ENCODE measurements at places on chromosomes 7 and 10.

- no peak for DNase-seq
These were observed 55.1 kb upstream of the ZEB1 start for GRCh38 chr10:31263903-31264302.

GRCh38 chr7:106947244-106947728 is 82.2 kb downstream of the PIK3CG start:
- peak; percentile 47 for DNase-seq

DNA sequence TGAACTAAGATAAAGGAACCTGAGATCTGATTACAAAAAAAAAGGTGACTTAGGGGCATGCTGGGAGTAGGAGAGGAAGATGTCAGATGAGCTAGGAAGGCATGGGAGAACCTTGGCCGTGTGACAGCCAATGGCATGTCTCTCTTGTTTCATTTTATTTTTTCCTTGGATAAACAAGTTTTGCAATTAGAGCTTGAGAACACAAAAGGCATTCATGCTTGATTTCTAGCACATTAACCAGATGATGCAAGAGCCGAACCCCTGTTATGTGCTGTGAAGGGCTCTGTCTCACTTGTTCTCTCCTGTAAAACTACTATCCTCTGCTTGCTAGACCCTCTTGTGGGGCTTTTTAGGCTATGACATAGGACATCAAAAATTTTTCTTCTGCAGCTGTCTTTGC is 134.3 kb upstream of the ASAH2 start:
- DNase-seq = peak; percentile 85

DNA sequence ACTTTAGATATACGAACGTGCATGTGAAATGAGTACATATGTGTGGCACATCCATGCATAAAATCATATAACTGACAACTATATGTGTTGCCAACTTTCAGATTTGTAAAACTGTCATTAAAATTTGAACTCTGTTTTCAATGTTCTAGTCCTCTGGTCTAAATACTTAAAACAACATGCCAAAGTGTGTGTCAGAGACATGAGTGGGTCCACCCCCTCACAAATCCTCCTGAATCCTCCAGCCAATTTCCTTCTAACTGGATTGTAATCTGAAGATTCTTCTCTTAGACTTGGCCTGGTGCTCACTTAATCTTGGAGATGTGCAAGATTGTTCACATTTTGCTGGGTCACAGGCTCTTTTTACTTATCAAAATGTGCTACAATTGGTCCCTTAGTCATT is 184.1 kb downstream of the RELN start:
- DNase-seq = no peak

- DNase-seq = no peak
These were observed 28.1 kb downstream of the LRGUK start for GRCh38 chr7:134155206-134155605.

DNA sequence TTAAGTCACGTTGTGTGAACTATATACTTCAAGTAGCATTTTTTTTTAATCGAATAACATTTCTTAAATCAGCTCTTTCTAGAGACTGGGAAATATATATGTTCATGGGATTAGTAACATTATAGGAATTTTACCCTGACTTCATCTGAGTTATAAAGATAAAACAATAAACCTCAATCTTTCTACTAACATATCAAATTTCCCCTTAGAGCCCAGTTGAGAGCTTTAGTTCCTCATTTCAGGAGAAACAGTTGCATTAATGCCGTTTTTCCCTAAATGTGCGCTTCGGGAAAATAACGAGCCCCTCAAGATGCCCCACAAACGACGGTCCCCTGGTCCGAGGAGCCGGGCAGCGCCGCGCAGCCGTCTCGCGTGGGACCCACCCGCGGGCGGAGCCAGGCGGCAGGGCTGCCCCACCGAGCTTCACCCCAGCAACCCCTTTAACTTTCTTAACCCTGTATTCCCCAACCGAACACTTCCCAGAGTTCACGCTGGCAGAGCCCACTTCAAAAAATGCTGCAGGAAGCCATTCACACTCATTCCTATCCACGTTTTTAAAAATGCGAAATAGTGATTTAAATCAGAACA is 152.5 kb upstream of the YAE1 start:
- DNase-seq = no peak

DNA sequence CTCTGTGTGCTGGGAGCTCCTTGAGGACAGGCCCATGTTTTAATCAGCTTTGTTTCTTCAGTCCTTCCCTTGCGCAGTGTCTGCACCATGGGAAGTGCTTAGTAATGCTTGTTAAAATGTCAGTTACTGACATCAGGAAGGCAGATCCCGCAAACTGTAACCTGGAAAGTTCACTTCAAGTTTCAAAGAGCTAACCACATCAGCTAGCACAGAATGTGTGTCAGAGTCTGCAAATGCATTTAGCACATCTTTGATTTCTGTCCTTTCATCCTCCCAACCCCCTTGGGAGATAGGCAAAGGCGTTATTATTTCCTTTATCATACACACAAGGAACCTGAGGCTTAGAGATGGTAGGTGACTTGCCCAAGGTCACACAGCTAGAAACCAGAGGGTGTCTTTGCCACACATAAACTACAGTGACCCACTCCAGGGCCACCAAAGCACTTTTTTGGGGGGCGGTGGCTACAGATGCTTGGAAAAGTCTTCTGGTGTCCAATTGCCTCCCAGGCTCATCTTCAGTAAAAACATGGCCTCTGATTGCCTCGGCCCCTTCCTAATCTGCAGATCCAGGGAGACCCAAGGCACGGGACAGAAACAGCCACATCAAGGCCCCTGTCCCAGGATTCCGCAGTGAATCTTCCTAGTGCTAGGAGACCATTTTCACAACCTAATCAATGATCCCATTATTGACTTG is 116.2 kb upstream of the GPR26 start:
- DNase-seq = no peak

DNA sequence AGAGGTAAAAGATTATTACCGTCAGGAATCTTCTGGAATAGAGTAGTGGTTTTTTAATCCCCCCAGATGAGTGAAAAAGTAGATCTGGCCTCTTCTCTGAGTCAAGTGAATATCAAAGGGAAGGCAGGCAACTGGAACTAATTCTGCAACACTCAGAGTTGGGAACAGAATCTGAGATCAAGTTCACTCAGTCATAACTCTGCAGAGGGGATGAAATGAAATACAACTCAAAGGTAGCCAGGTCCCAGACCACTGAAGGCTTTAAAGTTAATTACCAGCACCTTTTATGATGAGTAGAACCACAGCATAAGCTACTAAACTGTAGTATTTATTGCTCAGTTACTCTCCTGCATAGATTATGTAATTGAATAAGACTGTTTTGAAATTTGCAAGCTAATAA is 455.6 kb upstream of the AKR1E2 start:
- no peak for DNase-seq

DNA sequence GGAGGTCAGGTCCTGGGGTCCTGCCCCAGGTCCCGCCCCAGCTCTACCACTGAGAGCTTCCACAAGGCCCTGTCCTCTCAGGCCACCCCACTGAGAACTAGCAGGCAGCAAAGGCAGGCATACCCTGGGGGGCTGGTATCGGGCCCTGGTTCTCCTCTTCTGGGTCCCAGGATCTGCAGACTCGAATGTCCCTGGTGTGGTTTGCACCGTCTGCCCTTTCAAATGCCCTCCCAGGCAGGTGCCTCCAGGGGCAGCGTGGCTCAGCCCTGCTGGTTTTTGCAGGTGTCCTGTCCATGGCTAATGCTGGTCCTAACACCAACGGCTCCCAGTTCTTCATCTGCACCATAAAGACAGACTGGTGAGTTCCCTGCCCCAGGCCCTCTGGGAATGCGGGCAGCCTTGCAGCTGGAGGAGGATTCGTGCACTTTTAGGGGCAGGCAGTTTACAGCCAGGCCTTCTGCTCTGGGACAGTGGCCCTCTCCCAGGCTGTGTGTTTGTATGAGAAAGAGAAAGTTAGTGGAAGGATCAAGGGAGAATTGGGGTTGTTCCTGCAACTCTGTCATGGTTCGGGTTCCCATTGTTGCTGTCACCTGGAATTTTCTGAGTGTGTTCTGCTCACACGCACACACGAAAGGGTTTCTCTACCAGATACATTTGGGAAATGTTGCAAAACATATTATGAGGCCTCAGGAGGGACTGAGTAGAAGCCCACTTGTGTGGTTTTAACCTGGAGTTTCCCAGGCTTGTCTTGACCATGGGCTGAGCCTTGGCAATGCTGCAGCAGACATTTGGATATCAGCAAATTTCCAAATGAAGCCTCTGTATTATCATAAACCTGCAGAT is 5.0 kb downstream of the PPIF start:
- DNase-seq = no peak

GRCh38 chr7:140876519-140877248 is 48.0 kb downstream of the BRAF start:
- DNase-seq = no peak

- no peak for DNase-seq
These were observed 24.8 kb upstream of the DLD start for GRCh38 chr7:107865956-107866775.

- no peak for DNase-seq
These were observed 9.8 kb downstream of the MTG1 start for GRCh38 chr10:133403784-133404183.

DNA sequence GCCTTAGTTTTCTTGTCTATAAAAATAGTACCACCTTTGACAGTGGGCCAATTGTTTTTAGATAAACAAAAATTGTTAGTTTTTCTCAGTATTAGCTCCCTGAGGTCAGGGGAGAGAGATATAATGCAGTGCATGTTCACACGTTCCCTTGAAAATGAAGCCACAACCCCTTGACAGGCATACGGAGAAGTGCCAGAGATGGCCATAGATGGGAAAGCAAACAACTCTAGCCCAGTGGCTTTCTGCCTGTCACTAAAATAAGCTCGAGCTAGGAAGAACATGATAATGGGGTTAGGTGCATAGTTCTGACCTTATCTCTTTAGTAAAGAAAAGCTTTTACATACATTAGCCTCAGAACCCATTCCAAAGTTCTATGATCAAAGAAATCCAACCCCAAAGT is 124.9 kb downstream of the CHRM2 start:
- DNase-seq = no peak

GRCh38 chr10:125565046-125565445 is 117.9 kb downstream of the TEX36 start:
- no peak for DNase-seq

GRCh38 chr7:95004618-95005247 is 97.3 kb downstream of the PPP1R9A start:
- no peak for DNase-seq

DNA sequence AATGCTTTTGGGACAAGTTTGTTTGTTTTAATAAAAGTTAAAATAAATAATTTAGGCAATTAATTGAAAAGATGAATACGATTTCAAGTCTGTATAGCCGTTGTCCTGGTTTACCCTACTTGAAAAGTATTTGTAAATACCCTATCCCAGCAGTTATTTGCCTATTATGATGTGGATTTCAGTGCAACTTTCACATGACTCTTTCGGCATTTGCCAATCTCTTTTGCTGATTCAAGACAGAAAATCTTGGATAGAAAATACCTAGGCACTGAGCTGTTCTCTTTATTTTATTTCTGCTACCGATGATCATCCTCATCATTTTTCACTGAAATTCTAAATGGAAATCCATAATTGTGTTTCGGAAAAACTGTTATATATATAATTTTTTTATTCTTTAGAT is 125.9 kb upstream of the FZD8 start:
- DNase-seq = no peak

DNA sequence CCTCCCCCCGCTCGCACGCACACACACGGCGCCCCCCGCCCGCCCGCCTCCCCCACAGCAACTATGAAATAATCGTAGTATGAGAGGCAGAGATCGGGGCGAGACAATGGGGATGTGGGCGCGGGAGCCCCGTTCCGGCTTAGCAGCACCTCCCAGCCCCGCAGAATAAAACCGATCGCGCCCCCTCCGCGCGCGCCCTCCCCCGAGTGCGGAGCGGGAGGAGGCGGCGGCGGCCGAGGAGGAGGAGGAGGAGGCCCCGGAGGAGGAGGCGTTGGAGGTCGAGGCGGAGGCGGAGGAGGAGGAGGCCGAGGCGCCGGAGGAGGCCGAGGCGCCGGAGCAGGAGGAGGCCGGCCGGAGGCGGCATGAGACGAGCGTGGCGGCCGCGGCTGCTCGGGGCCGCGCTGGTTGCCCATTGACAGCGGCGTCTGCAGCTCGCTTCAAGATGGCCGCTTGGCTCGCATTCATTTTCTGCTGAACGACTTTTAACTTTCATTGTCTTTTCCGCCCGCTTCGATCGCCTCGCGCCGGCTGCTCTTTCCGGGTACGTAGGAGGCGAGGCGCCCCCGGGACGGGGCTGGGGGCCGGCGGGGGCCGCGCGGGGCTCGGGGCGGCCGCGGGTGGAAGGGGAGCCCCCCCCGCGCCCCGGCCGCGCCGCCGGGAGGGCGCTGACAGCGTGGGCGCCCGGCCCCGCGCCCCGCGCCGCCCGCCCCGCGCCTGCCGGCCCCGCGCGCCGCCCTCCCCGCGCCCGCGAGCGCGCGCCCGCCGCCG is 441 bp downstream of the BMI1 start:
- DNase-seq = peak; percentile 65

- no peak for DNase-seq
These were observed 12.5 kb upstream of the TNS3 start for GRCh38 chr7:47594406-47594805.

- DNase-seq = no peak
These were observed 2.8 kb downstream of the GIMAP5 start for GRCh38 chr7:150740053-150740452.

DNA sequence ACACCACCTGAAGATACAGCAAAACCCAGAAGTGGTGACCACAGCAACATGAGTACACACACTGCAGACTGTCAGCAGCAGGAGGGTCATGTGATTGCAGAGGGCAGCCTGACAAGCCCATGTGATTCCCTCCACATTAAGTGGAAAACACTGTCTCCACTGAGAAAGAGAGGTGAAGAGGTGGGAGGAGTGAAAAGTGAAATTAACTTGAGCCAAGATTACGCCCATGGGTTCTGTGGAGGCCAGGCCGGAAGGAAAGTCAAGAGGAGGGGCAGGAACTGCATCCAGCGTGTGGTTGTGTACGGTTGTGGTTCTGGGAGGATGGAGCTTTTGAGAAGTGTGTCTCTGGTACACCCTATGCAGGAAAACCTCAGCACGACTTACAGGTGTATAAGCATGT is 138.5 kb downstream of the PLXNA4 start:
- no peak for DNase-seq

GRCh38 chr10:69327463-69328379 is 49.4 kb downstream of the HK1 start:
- DNase-seq = peak; percentile 58

- no peak for DNase-seq
These were observed 3.1 kb downstream of the RASGEF1A start for GRCh38 chr10:43263551-43264343.

- no peak for DNase-seq
These were observed 30.3 kb downstream of the PITRM1 start for GRCh38 chr10:3142146-3142875.

DNA sequence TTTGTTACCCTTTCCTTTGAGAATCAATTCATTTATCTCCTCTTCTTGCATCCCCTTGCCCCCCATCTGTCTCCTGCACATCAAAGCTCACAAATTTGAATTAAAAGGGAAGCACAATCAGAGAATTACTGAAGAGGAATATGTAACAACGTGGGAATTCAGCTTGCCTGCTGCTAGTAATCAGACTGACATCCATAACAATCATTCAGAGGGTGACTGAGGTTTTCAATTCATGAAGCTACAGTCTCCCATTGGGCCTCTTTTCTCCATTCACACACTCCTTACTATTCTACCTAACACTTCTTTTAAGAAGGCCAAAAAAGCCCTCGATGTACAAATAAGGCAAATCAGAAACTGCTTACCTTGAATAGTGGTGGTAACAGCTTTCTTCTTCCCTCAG is 24.3 kb upstream of the DNA2 start:
- DNase-seq = no peak

Measured in globus pallidus (tissue), 1 donor.